ENCODE measurements at places on chromosomes 7 and 10.

- peak; percentile 45 for DNase-seq
Measured at GRCh38 chr10:4120096-4120853, 335.3 kb upstream of the KLF6 start.

- DNase-seq, result no peak
Measured at GRCh38 chr7:50857804-50858489, 75.3 kb upstream of the GRB10 start.

- DNase-seq, result no peak
Measured at GRCh38 chr7:105600720-105601550, 19.6 kb upstream of the EFCAB10 start.

- no peak for DNase-seq
Measured at GRCh38 chr7:77459311-77459726, 43.2 kb upstream of the GSAP start.

DNA sequence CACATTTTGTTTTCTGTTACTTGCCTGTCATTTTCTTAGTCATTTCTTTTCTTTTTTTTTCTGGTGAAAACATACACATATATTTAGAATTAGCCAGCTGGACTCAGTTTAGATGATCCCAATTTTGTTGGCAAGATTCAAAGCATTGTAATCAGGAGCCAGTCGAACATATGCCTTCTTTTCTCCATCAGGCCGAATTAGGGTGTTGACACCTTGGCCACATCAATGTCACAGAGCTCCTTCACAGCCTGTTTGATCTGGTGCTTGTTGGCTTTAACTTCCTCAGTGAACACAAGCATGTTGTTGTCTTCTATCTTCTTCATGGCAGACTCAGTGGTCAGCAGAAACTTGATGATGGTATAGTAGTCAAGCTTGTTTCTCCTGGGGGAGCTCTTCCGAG is 32.6 kb downstream of the PHF14 start:
- no peak for DNase-seq

- DNase-seq, result no peak
Measured at GRCh38 chr10:115774721-115775120, 498.3 kb downstream of the GFRA1 start.

DNA sequence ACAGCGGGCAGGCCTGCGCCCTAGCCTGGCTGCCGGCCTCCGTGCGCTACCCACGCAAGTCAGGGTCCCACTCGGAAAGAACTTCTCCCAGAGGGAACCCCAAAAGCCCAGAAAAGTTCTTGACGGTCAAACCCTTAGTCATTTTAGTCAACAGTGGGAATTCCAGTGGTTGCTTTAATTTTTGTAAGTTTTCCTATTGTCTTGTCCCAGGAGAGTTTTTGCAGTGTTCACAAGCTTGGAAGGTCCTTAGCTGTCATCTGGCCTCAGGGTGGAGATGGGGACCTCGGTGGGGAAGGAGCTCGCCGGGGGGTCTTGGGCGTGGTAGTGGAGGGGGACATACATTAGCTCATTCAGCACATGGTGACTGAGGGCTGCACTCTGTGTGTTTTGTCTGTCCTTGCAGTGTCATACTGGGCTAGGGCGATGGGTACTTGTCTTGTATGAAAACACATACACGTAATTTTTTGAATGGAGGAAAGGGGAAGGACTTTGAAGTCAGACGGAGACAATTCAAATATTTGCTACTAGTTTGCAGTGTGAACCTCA is 736 bp downstream of the MINDY4 start:
- DNase-seq, result no peak

Data from CD4-positive, alpha-beta memory T cell (primary cell).